ENCODE measurements at places on chromosomes 12 and 14. TPM values are rescaled to one million over a fixed set of nuclear protein-coding genes. Genes with fewer than 3 reads are reported as not detected.

Gene CSAD
- 15.8 TPM for total RNA-seq

DNA sequence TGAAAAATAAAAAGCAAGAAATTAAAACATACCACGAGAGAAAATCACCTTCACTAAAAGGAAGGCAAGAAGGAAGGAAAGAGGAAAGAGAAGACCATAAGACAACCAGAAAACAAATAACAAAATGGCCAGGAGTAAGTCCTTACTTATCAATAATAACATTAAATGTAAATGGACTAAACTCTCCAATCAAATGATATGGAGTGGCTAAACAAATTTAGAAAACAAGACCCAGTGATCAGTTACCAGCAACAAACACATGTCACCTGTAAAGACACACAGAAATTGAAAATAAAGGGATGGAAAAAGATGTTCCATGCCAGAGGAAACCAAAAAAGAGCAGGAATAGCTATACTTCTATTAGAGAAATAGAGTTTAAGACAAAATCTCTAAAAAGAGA lies 85.0 kb upstream of the SLC38A4 start:
- DNase-seq: no peak

GRCh38 chr12:28269851-28270250 lies 79.6 kb downstream of the CCDC91 start:
- no peak for DNase-seq

- no peak for DNase-seq
Observed at GRCh38 chr14:93369713-93370266, 22.8 kb downstream of the COX8C start.

DNA sequence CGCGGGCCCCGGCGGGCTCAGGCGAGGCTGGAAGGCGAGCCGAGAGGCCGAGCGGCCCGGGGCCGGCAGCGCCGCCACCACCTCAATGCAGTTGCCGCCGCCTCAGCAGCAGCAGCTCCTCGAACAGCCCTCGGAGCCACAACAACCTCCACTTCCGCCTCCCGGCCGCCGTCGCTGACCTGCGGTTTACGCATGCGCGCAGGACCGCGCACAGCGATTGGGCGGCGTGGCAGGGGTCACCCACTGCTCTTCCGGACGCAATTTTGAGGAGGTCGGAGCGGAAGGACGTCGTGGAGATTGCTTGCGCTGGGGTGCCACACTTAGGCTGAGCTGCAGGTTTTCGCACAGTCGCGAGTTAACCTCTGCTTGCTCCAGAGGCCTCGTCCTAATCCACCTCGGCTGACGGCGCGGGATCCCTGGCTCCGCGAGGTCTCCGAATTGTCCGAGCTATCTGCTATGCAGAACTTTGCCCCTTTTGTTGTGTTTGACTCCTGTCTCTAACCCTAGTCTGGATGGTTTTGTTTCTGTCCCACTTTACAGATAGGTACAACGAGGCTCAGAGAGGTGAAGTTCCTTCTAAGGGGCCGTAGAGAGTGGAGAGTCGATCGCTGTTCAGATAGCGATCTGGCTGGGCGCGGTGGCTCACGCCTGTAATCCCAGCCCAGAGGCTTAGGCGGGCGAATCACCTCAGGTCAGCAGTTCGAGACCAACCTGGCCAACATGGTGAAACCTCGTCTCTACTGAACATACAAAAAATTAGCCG lies at the start of the genes ACAD10 and BRAP:
Gene ACAD10 (plus strand): TSS at position 243 of the 763 bp plus-strand sequence. CDS start 6,657 bp downstream, outside the sequence.
Gene BRAP (minus strand): TSS at position 146 of the 763 bp plus-strand sequence. CDS start 164 bp downstream, outside the sequence.
- peak; percentile 91 for DNase-seq

- DNase-seq: no peak
Observed at GRCh38 chr12:47710278-47710677, 4.4 kb upstream of the RPAP3 start.

- DNase-seq: no peak
Observed at GRCh38 chr14:62626416-62626815, 418.8 kb downstream of the KCNH5 start.

Gene TAS2R10
- 0.28 TPM for total RNA-seq

Gene IRAK3
- 0.13 TPM for total RNA-seq

DNA sequence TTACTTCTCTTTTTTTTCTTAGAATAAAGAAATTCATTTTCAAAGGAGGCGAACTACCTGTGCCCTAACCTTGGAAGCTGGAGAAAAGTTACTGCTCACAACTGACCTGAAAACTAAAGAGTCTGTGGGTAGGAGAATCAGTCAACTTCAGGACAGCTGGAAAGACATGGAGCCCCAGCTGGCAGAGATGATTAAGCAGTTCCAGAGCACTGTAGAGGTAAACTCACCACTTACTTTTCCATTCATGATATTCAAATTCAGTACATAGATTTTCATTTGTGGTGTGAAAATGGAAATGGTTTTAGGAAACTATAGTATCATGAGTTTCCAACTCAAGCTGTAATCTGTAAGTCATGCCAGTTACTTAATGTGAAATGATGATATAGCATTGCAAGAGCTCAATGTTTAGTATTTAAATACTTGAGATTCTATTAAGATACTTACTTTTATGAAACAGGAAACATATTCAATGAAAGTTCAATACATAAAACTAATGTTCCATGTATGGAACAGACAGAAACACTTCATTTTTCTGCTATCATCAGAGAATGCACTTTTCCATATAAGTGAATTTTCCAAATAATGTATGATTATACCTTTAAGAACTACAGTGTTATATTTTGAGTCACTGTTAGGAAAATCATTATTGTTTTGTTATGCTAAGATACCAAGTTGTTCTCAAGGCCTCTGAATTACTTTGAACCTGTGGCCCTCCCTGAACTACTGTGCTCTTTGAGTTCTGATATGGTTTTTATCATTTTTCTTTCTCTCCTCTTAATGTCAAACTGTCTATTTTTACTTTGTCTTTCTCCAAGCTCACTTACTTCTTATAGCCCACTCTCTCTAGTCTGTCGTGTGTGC lies 119.0 kb downstream of the ESR2 start:
- DNase-seq: no peak

Gene NGB
- total RNA-seq: not detected

GRCh38 chr14:69982220-69982839 lies 103.1 kb downstream of the SMOC1 start:
- no peak for DNase-seq

GRCh38 chr14:97543816-97544215 lies 746.6 kb downstream of the VRK1 start:
- no peak for DNase-seq

Gene SAMD4A
- total RNA-seq: 2.7 TPM

GRCh38 chr12:5733136-5733755 lies 211.8 kb downstream of the ANO2 start:
- no peak for DNase-seq

DNA sequence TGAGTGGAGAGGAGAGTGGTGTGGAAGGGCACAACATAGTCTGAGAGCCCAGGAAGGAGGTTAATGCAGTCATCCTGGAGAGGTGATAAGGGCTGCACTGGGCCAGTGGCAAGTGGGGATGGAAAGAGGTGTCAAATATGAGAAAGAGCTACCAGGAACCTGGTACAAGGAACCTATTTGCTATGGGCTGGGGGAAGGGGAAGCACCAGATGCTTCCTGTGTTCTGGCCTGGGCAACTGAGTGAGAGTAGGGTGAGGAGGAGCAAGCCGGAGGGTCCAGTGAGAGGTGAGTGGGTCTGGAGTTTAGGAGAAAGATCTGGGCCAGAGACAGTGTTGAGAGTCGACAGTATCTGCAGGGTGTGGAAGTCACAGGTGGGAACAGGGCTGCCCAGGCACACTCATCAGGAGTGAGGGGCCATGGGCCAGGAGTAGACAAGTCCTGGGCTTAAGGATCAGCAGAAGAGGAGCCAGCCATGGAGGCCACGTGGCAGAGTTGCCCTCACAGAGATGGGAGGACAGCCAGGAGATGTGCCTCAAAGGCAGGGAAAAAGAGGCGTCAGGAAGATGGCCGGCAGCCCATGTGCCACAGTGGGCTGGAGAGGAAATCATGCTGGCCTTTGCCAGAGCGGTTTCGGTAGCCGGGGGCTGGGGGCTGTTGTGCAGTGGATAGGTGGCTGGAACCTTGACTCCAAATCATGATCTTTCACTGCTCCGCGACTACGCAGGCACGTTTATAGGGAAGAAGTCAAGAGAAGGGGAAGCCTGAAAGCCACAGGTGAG lies 2.9 kb upstream of the AQP6 start:
- DNase-seq: no peak

- no peak for DNase-seq
Observed at GRCh38 chr12:121259074-121259473, 37.4 kb downstream of the CAMKK2 start.

Gene SUPT16H
- 199 TPM for total RNA-seq

DNA sequence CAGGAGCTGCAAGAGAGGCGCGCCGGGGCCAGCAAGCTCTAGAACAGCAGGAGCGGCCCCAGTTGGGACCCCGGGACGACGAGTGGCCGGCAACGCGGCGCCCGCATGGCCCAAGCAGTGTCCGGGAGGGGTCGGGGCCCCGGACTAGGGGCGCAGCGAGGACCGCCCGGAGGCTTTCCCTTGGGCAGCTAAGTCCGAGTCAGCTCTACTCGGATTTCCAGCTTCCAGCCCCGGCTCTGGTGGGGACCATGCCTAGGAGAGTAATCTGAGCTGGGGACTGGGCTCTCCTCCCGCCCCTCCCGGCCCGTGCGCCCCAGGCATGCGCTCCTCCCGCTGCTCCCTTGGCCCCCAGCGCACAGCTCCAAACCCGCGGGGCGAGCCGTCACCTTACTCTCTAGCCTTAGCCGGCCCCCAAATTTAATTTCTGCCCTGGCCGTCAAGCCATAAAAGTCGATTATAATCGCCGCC lies 41.6 kb upstream of the CAPRIN2 start:
- peak; percentile 1 for DNase-seq

Gene NFATC4
- 0.81 TPM for total RNA-seq

Gene PLBD2
- 20.7 TPM for total RNA-seq

Gene RASAL1
- total RNA-seq: 0.51 TPM

Gene MARCHF9
- 26.3 TPM for total RNA-seq

- no peak for DNase-seq
Observed at GRCh38 chr12:124477107-124477915, 90.1 kb downstream of the NCOR2 start.

GRCh38 chr12:20155374-20155773 lies 213.0 kb upstream of the PDE3A start:
- DNase-seq: no peak

- no peak for DNase-seq
Observed at GRCh38 chr12:103623716-103624115, 36.6 kb downstream of the STAB2 start.

- DNase-seq: no peak
Observed at GRCh38 chr12:62363506-62363905, 103.1 kb upstream of the MON2 start.

DNA sequence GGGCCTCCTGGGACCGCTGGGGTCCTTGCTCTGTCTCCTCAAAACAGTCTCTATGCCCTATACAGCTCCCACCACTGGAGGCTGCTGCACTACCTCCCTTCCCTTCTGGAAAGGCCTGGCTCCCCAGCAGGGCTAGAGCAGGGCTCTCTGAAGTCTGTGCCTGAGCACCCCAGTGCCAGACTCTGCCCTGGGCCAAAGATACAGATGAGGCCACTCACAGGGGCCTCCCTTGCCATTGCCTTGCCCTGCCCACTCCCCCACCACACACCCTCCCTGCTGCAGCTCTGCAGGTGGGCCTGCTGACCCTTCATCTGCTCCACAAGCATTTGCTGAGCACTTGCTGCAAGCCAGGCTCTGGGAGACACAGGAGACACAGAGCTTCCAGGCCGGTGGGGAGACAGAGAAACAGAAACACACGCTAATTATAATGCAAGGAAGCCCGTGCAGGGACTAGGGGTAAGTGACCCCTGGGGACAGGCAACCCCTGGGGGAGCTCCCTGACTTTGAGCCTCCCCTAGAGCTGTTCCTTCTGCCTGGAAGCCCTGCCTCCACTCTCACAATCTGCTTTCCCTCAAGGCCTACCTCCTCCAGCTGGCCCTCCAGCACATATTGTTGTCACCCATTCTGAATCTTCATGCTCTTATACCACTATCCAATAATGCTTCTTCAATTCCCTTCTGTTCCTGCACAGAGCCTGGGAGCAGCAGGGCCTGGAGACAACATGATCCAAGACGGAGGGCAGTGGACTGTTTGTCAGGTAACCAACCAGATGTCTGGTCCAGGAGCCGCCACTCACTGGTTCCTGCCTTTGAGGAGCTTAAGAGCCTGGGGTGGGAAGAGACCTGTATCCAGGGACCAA lies 32.6 kb upstream of the PNMA1 start:
- DNase-seq: no peak

DNA sequence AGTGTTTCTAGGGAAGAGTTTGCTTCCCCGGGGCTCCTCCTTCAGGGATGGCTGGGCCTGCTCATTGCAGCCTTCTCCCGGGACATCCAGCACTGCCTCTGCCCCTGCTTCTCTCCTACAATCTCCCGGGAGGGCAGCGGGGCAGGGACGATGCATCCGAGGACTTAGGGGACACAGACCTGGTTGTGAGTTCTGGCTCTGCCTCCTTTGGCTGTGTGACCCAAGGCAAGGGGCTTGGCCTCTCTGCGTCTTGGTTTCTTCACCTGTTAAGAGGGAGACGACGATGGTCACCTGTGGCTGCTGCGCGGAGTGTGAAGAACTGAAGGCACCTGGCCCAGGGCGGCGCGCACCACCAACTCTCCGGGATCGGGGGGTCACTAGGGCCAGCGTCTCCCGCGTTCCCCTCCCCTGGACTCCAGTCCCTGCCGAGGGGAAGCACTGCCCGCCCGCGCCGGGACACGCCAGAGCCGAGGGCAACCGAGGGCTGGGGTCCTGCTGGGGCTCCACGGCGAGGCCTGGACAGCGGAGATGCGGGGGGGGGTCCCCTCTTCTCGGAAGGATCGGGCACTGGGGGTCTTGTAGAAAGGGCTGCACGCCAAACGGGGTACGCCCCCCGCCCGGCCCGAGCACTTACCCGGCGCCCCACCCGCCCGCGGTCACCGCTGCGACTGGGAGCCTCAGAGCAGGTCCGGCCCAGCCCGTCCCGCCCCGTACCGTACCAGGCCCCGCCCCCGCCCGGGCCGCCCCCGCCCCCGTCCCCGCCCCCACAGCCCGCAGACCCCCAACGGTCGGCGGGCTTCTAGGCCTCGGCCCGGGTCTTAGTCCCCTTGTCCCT lies at the start of gene HVCN1:
Gene HVCN1 (minus strand): TSS at position 670 of the 835 bp plus-strand sequence. CDS start 5,870 bp downstream, outside the sequence.
- peak; percentile 15 for DNase-seq

Gene CACNA2D4
- total RNA-seq: 5.7 TPM

- no peak for DNase-seq
Observed at GRCh38 chr14:89615421-89615820, 198.4 kb upstream of the FOXN3 start.

Gene CDK17
- total RNA-seq: 34.6 TPM

- no peak for DNase-seq
Observed at GRCh38 chr12:45532113-45532512, 197.4 kb upstream of the ARID2 start.

- no peak for DNase-seq
Observed at GRCh38 chr12:129641926-129642325, 261.9 kb downstream of the TMEM132D start.

Data from CD8-positive, alpha-beta memory T cell (primary cell).